ENCODE measurements at places on chromosomes 1 and 21. TPM values are rescaled to one million over a fixed set of nuclear protein-coding genes. Genes with fewer than 3 reads are reported as not detected.

- no peak for ATAC-seq
Observed at GRCh38 chr1:174049514-174049913, 27.4 kb upstream of the RC3H1 start.

- no peak for ATAC-seq
Observed at GRCh38 chr1:4072481-4073153, 172.5 kb upstream of the C1orf174 start.

Gene VCAM1
- 1.9 TPM for total RNA-seq

- no peak for ATAC-seq
Observed at GRCh38 chr1:221117133-221117532, 237.9 kb downstream of the HLX start.

Gene FAM78B
- total RNA-seq: 2.2 TPM

DNA sequence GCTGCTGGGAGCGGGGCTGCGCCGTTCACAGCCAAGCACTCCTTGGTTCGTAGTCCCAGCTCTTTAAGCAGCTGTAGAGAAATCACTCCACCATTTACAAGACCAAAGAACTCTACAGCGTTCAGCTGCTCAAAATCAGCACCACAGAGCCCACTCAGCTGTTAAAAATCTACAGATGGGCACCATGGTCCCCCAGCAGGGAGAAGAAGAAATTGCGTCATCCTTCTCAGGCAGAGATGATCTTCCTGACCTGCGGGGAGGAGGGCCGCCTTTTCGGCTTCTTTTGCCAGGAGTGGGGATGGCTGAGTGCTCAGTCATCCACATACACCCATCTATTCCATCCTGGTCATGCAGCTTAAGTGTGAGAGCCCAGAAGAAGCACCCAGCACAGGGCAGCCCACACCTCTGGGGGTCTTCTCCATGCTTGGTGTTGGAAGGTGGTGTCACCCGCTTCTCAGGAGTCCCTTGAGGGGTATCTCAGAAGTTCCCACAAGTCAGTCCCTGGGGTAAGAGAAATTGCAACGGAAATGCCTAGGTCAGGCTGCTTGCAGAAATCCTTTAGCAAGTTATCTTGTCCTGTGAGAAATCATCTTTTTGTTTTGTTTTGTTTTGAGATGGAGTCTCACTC lies 163.8 kb downstream of the NPHP4 start:
- no peak for ATAC-seq

GRCh38 chr21:44297525-44298290 lies 2.1 kb upstream of the PFKL start:
- peak; percentile 51 for ATAC-seq

GRCh38 chr1:201764166-201764565 lies 64.8 kb upstream of the IPO9 start:
- no peak for ATAC-seq

DNA sequence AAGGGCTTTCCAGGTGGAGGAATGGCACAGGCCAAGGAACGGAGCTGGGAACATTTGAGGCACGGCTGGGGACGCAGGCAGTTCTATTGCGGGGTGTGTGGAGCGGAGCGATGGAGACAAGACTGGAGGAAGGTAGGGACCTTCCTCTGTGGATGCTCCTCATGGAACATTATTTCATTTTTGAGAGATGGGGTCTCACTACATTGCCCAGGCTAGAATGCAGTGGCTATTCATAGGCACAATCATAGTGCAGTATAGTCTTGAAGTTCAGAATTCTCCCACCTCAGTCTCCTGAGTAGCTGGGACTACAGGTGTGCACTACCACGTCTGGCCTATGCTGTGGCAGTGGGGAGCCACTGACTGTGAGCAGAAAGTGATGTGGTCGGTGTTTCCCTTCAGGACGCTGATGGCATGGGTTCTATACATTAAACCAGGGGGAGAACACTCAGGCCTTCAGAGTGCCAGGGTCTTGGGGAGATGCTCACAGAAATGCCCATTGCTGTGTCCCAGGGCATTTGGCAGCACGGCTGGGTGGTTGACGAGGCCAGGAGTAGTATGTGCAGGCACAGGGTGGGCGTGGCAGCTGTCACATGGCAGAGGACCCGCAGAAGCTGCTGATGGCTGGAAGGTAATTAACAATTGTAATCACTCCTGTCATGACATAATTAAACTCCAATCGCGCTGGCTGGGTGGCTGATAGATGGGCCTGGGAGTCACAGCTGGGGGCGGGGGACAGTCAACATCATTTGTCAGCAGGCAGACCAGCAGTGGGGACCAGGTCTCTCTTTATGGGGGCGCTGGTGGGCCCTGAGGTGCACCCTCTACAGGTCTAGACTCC lies 40.8 kb upstream of the ACOT11 start:
- ATAC-seq: peak; percentile 94

Gene PLPPR5
- 10.0 TPM for total RNA-seq

Gene TAF12
- total RNA-seq: 34.8 TPM

Gene SGIP1
- total RNA-seq: 47.4 TPM

DNA sequence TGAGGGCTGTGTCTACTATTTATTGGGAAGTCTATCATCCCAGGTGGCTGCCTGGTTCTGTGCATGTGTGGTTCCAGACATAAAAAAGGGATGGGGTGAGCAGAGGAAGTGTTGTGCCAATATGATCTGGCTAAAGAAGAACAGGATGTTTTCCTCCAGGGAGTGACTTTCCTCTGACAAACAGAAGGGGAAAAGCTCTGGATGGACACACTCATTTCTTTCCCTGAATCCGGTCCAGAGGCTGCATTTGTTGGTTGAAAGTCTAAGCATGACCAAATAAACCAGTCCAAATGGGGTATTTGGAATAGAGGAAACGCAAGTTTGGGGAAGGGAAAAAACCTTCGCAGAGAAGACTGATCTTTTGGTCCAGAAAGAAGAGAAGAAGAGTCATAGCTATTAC lies 12.7 kb downstream of the GREM2 start:
- no peak for ATAC-seq

DNA sequence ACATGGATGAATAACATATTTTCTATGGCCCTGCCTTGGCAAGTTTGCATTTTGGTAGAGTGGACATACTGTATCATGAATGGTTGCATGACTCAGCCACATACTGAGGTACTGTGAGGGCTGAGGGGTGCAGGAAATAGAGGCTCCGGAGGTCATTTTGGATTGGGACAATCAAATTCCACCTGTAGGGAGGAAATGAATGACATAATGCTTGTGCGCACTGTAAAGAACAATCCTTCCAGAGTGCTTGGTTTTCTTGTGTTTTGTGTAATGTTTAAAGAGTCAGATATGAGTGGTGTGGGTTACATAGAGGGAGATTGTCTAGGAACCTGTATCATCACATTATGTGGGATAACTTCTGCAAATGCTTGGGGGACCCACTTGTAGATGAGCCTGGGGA lies 329.9 kb upstream of the PROX1 start:
- no peak for ATAC-seq

GRCh38 chr1:88647249-88647645 lies 36.8 kb upstream of the PKN2 start:
- ATAC-seq: no peak

DNA sequence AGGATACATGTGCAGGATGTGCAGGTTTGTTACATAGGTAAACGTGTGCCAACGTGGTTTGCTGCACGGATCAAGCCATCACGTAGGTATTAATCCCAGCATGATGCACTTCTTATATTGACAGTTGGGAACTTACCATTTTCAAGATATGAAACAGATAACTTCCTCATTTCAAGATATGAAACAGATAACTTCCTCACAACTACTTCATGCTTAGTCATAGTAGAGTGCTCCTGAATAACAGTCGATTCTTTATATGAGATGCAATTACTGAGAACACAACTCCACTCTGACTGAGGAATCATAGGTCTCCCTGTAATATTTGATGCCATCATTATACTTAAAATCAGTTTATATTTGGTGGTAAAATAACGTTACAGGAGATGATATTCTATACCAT lies 1124.3 kb downstream of the AMY1C start:
- ATAC-seq: no peak

Gene POLR3GL
- 55.4 TPM for total RNA-seq

Gene KAZN
- 22.6 TPM for total RNA-seq

Measured in motor neuron (in vitro differentiated cells).